ENCODE measurements at places on chromosomes 3 and 15. TPM values are rescaled to one million over a fixed set of nuclear protein-coding genes. Genes with fewer than 3 reads are reported as not detected.
A peak's percentile ranks its signal among the peaks of the same experiment; 100 is the strongest.

DNA sequence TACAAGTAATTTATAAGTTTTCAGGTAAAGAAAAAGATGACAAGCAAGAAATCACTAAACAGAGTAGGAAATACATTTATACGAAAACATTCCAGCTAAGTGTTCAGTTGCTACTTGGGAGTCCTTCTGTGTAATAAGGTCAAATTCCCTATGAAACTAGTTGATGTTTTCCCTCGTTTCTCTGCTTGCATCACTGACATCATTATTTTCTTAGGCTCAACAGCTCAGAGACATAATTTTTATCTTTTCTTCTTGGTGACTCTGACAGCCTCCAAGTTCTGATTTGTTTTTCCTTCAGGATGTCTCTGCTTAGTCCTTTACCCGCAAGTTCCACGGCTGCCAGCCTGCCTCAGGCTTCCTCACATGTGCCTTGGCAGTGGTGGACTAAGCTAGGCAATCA is 173.6 kb downstream of the P3H2 start:
- no peak for DNase-seq

- DNase-seq, result no peak
Observed at GRCh38 chr3:118504906-118505305, 529.7 kb downstream of the IGSF11 start.

DNA sequence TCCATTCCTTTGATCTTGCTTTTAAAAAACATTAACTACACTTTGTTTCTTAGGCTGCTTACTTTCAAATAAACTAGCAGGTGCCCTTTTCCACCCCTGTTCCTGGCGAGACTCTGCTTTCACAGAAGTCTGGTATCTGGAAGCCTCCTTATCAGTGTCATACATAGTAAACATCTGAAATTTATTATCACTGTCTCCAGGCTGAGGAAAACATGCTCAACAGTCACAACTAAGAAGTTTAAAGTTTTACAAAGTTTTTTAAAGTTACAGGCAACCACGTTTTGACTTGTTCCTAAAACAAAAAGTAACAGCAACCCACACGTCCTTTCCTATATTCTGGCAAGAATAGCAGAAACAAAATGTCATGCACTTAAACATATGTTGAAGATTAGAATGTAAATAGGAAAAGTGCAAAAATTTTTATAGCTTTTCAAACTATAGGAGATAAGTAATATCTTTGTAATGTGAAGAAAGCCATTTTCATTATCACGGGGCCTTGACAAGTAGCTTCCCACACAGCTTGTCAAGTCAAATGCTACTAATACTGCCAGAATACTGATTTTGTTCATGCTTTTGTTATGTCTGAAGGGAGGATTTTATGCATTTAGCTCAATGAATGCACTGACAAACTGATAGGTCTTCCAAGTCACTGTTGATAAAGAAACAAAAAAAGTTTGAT is 275.2 kb upstream of the KCNMB2 start:
- no peak for DNase-seq

GRCh38 chr3:65758876-65759598 is 279.7 kb downstream of the MAGI1 start:
- DNase-seq, result peak; percentile 6

DNA sequence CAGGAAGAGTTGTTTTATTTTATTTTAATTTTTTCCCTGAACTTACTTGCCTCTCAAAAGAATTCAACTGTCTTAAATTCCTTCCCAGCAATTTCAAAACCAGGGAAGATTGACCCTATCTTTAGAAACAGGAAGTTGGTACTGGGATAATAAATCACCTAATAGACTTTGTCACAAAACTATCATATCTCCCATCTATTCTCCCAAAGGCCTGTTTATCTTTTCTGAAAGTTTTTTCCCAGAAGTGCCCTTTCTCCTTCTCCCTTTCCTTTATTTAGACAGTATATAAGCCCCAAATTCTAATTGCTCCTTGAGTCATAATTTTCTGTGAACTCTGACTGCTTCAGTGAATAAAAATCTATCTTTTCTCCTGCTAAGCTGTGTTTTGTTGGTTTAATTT is 2.9 kb upstream of the RNF7 start:
- DNase-seq, result no peak

- DNase-seq, result no peak
Observed at GRCh38 chr3:125238759-125239158, 26.2 kb upstream of the SLC12A8 start.

DNA sequence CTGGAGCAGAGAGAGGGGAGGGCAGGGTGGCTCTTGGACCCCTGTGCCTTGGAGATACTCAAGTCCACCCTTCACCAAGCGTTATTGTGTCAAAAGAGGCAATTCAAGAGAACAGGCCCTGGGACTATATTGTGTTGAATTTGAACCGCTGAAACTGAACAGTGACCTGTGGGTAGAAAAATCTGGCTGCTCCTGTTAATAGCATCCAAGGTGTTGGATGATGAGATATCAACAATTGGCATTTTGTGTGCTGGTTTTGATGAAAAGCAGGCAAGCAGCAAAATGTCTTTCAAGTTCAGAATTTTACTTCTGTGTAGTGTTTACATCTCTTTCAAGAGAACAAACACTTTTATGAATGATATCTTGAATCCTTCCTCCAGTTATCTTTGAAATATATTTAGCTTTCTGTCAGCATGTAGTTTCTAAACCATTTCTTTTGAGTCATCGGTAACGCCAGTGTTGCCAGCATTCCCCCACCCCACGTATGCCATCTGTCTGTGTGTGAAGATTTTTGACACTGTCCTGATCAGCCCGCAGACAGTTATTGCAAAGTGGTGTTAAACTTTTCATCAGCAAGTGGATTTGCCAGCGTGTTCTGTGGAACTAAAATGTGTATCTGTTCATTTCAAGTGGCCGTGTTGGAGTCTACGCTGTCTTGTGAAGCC is 34.8 kb downstream of the PDHB start:
- no peak for DNase-seq

DNA sequence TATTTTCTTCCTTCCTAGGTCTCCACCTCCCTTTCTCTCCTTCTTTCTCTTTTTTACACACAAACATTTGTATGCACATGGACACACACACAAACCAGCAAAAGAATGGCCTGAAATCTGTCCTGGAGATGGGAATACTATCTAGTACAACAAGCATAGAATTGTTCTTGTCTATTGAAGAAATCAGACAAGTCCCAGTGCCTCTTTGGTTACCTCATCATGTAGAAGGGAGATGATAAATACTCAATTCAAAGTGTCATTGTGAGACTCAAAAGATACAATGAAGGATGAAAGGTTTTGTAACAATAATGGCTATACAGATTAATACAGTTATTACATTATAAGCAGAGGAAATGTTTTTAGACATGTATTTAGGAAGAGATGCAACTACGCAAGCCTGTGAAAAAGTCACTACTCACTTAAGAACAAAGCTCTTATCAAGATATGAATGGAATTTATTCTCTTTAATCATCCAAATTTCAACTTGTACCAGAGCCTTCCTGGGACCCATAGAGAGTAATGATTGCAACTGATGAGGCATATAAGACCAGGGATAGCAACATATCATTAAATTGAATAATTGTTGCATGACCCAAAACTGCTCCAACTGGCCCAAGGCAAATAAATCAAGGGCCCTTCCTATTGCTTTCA is 43.2 kb downstream of the P3H2 start:
- no peak for DNase-seq

Gene RTP1
- total RNA-seq, result not detected

Gene ATP10A
- 7.5 TPM for total RNA-seq

Gene SEMA3F
- 1.4 TPM for total RNA-seq

Data from Daoy (cell line).